ENCODE measurements at places on chromosomes 1 and 21.

DNA sequence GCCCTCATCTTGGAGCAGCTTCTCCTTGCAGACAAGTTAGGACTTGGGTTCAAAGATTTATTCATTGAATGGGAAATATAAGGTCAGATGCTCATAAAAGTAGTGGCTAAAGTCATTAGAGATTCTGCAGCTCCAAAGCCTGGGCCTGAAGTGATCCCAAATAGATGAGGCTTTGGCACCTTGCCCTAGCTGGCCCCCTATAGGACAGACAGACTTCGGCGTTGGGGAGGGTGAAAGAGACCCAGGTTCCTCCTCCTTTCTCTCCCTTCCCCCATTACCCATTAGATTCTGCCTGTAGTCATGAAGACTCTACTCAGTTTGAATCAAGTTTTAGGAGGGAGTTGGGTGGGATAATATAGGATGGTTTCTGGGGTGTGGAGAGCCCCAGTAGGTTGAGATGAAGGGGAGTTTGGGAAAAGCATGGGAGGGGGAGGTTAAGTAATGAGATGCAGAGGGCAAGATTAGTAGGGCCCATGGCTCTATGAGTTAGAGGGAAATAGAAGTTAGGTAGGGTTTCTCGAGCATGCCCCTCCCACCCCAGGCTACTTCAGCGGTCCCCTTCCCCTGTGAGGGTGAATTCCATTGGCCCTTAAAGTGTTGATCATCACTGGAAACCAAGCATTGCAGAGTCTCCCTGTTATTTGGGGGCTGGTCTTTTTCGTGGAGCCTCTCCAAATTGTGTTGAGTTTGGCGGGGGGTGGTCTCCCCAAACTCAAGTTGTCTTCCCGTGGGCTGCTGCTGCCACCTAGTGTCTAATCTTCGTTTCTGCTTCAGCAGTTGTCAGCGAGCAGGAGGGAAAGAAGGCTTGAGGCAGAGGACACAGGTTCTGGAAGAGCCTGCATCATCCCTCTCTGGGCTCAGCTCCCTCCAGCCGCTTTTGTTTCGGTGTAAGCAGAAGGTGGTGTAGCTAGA is 2.1 kb upstream of the AHDC1 start:
- no peak for DNase-seq

DNA sequence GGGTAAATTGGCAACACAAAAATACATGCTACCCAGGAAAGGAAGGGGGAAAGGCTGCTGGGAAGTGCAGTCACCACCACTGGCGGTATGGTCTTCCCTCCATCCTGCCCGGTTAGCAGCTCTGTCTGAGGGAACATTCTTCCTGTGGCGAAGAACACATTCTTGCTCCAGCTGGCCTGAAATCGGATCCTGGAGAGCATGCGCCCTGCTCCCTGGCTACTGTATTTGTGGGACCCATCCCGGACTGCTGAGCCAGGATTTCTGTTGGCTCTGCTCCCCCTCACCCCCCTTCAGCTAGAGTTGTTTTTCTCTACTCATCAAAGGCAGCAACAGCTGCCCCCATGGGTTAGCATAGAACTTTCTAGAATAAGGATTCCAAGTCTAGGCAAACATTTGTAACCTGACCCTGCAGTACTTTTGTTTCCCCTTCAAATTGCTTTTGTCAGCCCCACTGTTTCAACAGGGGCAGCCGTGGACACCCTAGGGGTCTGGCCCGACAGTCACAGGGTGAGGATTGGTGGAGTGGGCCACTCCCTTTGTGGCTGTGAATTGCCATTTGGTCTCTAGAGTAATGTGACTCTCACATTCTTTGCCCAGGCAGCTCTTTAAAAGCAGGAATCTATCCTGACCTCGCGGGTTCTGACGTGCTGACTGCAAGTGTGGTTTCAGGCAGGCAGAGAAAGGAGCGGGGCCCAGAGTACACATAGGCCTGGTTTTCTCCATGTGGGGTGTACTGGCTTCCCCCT is 157.7 kb downstream of the TOMM20 start:
- no peak for DNase-seq

GRCh38 chr1:246591958-246592357 is 25.7 kb downstream of the CNST start:
- DNase-seq, result no peak

GRCh38 chr1:100585786-100586185 is 47.8 kb downstream of the GPR88 start:
- no peak for DNase-seq

- DNase-seq, result no peak
Observed at GRCh38 chr1:225119307-225119706, 189.8 kb downstream of the DNAH14 start.

DNA sequence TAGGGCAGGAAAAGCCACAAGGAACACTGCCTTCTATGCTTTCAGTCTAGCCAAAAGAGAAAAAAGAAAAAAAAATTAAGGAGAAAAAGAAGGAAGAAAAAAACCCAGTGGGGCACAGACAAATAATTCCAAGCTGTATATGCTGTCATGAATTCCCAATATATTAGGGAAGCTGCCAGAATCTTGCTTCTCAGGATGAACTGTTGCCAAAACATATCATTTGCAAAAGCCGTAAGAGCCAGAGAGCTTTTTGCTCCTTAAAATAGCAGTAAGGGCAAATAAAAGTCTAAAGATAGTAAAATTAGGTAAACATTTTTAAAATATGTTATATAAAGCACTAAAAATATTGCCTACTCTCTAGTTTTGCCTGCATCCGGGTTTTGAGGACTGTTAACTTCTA is 52.1 kb downstream of the PGM1 start:
- no peak for DNase-seq

GRCh38 chr1:234125283-234125682 is 220.8 kb downstream of the SLC35F3 start:
- no peak for DNase-seq

DNA sequence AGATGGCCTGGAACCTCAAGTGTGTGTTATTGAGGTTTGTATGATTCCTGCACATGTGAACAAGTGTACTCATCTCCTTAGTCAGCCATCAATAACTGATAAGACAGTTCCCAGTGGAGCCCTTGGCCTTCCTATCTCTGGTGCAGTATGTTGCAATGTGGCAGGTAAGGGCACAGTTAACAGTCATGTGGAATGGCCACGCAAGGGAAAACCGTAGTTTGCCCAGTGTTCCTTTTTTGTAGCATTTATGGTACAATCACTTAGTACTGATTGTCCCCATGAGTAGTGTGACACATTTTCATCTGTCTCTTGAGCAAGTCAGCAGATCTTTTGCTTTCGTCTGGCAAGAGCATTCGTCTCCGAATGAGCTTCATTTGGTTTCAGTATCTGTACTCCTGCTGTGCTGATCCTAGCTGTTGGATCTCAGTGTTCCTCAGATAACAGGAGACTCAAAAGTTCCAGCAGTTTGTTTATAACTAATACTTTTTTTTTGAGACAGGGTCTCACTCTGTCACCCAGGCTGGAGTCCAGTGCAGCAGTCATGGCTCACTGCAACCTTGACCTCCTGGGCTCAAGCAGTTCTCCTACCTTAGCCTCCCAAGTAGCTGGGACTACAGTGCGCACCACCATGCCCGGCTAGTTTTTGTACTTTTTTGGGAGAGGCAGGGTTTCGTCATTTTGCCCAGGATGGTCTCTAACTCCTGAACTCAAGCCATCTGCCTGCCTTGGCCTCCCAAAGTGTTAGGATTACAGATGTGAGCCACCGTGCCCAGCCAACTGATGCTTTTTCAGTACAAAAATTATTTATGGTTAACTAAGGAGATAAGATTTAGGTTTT is 8.2 kb downstream of the CTPS1 start:
- no peak for DNase-seq
